H7 (cell line): ENCODE measurements at places on chromosomes 4 and X. TPM values are rescaled to one million over a fixed set of nuclear protein-coding genes. Genes with fewer than 3 reads are reported as not detected.
A peak's percentile ranks its signal among the peaks of the same experiment; 100 is the strongest.

The TEX13B gene
- 0.85 TPM in 1 of 2 replicates, not detected in the other for total RNA-seq

DNA sequence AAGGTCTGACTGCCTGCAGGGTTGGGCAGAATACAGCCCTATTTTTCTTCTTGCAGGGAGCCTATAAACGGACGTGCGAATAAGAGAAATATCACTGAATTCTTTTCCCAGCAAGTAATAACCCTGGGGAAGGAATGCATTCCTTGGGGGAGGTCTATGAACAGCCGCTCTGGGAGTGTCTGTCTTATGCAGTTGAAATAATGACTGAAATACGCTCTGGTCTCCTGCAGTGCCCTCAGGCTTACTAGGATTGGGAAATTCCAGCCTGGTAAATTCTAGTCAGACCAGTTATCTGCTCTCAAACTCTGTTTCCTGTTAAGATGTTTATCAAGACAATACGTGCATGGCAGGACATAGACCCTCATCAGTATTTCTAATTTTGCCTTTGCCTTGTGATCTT, 72.1 kb upstream of the FAM241A start:
- DNase-seq, result no peak

DNA sequence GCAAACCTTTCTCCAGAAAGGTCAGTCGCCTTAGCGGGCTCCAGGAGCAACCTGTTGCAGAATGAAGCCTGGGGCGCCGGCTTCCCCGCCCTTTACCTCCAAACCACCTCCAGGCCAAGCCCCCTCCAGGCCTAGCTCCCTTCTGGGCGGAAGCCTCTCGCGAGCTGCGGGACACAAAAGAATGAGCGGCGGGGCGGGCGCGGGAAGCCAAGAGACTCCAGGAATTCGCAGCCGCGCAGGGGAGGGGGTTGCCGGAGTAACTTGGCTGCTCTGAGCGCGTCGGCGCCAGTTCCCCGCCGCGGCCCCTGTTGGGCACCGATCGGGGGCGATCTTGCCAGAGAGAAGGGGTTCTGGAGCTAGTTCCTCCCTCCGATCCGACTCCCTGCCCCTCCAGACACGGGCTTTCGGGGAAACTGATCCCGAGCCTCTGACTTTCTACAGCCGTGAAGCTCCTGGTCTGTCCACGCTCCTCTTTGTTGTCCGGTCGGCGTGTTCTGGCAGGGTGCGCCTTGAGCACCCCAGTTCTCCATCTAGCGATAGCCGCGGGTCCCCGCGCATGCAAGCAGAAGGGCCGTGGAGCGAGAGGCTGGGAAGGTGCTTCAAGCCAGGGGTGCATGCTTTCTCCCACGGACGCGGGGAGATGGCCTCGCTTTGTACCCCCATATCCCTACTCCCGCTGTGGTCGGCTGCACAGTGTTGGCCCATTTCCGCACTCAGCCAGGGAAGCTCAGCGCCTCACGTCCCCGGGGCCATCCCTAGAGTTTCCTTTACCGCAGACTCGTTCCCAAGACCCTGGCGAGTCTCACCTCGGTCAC, 1.2 kb downstream of the PROM1 start:
- DNase-seq, result peak; percentile 92

GRCh38 chr4:44871133-44871532, 144.8 kb upstream of the GNPDA2 start:
- no peak for DNase-seq

DNA sequence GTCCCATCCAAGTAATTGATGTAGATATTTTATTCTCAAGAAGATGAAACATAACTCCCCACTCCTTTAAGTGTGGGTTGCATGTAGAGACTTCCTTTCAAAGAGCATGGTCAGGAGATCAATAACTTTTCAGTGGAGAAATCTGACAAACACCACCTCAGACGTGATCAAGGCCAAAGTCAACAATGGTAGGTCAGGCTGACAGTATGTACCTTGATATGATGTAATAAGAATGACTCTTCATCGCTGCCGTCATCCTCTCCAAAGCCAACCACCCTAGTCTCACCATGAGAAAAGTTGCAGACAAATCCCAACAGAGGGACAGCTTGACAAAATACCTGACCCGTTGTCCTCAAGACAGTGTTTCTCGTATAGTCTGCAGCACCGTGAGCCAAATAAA, 67.3 kb upstream of the DHRSX start:
- DNase-seq, result no peak

- DNase-seq, result no peak
Measured at GRCh38 chr4:76009311-76009710, 2.0 kb upstream of the CXCL9 start.

DNA sequence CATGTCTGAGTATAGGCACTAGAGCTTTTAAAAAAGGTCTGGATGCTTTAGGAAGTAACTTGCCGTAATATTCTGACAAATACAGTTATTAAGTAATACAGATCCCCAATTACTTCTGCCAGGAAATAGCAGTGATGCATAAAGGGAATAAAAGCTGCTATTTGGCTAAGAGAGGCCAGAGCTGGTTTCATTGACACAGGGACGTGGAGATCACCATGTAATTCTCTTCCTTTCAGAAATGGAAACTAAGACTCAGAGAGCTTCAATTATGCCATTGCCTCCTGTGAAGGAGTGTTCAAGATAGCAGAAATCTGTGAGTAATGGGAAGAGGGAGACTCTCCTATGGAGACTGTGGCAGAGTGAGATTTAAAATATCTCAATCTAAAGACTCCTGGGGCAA, 238.1 kb downstream of the SLITRK2 start:
- DNase-seq, result no peak
